ENCODE measurements at places on chromosomes 13 and 19.

- DNase-seq = no peak
Observed at GRCh38 chr13:72638059-72638815, 89.2 kb downstream of the MZT1 start.

GRCh38 chr13:45704854-45705695 lies 3.0 kb downstream of the CBY2 start:
- no peak for DNase-seq

DNA sequence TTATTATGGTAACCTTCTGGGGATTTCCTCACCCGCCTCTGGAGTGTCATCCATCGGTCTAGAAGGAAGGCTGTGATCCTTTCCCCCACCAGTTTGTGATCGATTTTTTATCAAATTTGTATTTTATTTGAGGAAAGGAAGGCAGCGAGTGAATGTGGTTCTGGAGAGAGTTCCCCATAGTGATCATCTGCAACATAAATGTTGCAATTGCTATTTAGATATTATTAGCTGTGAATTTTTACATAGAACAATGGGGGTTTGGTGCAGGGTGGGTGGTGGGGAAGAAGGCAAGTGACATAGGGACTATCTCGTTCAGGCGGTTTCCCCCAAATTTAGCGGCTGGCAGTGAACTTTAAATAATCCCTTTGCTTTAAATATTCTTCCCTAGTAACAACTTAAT lies 1.2 kb downstream of the CDK8 start:
- no peak for DNase-seq

DNA sequence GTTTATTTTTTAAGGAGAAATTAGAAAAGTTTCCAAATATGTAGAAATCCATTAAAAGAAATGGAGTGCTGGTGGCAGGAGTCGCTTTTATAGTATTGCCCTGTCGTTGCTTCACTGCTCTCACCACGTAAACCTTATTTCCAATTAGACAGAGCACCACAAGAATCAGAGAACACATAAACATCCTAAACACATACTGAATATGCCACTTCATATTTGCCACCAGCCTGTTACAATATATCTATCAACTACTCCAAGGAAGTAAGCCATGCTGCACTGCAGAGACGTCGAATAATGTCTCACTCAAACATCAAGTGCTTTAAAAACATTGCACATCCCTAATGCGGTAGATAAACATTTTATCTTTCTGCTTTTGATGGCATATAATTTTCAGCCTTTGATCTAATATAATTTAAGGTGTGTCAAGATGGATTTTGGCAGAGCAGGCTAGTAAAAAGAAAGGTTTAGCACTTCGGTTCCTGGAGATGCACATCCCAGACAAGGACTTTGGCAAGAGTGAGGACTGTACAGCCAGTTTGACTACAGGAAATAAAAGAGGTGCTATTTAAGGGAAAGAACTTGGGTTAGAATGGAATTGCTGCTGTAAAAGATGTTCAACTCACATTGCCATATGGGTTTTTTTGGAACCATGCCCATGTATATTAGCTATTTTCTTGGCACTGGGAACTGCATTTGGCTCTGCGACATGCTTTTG lies 932.3 kb downstream of the EFNB2 start:
- no peak for DNase-seq

DNA sequence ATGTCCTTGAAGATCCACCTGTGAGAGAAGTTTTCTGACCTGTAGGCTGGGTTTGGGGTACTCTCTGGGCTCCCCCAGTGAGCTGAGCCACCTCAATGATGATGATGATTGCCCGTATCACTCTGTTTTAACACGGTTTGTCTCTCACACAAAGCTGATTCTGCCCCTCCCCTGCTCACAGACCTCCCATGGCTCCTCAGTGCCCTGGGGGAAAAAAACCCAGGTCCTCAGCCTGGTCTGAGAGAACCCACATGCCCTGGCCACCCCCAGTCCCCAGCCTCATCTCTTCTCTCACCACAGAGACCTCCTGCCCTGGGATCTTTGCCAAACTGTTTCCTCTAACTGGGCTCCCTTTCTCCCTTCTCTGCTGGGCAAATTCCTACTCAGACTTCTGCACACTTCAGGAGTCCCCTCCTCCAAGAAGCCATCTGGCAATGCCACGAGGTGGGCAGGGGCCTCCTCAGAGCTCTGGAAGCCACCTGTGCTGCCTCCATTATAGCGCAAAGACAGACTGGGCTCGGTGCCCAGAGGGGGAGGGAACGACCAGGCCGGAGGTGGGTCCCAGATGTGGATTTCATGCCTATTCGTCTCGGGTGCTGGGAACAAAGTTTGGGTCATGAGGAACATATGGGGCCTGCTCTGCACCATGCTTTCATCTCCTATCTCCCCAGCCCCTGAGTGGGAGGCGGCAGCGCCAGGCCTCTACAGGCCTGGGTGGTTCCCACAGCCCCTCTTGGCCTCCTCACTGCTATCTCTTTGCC lies 8.5 kb upstream of the CA11 start:
- DNase-seq = peak; percentile 77

GRCh38 chr19:39729594-39729993 lies 8.2 kb downstream of the CLC start:
- no peak for DNase-seq

GRCh38 chr19:29610213-29610573 lies 4.1 kb downstream of the POP4 start:
- DNase-seq = no peak

DNA sequence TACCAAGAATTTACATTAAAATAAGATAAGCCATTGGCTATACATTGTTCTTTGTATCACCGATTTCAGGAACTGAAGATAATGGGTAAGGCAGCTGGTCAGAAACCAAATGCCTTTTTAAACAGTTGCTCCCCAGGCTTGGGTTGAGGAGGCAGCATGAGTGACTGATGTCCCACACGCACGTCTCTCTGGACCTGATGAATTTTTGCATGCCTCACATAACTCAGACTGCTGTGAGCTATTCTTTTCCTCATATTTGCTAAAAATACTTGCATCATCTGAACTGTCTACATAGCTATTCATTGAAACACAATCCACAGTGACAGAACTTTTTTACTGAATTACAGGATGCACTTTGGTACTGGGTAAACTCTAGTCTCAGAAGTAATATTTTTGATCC lies 123.6 kb upstream of the MAB21L1 start:
- DNase-seq = no peak

- DNase-seq = no peak
Observed at GRCh38 chr19:38221919-38222830, 1.8 kb downstream of the DPF1 start.

GRCh38 chr13:60175571-60175970 lies 11.8 kb upstream of the DIAPH3 start:
- DNase-seq = no peak

DNA sequence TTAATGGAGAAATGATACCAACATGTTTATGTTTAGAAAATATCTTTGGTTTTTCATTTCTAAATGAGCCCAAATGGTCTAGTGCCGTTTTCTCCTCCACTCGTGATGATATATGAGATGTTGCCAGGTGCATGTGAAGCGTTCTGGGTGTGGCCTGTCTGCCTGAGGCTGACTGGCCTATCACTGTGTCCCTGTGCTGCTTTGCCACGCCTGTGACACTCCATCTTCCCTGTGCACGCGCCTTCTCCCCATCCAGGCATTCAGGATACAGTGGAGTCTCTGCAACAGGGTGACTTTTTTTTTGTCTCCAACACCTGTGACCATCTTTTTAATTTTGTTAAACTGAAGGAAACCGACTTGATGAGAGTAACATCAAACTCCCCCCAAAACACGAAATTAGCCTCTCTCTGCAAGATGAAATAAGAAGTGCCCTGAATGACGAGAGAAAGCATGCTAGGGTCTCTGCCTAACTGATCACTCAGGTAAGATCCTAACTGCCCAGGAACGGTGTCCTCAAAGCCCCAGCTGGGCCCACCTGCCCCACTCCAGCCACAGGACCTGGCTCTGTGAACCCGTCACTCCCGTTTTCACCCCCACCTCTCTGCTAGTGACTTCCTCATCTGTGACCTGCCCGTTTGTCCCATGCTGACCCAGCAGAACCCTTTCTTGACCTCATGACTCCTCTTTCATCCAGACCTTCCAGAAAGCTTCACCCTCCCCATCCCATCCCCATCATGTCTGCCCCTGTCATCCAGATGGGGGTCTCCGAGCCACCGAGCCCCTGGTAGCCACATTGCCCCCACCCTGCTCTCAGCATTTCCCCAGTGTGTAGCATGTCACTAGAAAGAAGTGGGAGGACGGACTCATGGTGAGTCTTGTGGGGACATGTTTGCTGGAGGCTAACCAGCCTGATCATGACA lies 33.2 kb upstream of the TFDP1 start:
- peak; percentile 74 for DNase-seq

- DNase-seq = no peak
Observed at GRCh38 chr13:50577806-50578205, 265.7 kb downstream of the DLEU7 start.

GRCh38 chr13:112683581-112683980 lies 6.3 kb upstream of the ATP11A start:
- DNase-seq = no peak

DNA sequence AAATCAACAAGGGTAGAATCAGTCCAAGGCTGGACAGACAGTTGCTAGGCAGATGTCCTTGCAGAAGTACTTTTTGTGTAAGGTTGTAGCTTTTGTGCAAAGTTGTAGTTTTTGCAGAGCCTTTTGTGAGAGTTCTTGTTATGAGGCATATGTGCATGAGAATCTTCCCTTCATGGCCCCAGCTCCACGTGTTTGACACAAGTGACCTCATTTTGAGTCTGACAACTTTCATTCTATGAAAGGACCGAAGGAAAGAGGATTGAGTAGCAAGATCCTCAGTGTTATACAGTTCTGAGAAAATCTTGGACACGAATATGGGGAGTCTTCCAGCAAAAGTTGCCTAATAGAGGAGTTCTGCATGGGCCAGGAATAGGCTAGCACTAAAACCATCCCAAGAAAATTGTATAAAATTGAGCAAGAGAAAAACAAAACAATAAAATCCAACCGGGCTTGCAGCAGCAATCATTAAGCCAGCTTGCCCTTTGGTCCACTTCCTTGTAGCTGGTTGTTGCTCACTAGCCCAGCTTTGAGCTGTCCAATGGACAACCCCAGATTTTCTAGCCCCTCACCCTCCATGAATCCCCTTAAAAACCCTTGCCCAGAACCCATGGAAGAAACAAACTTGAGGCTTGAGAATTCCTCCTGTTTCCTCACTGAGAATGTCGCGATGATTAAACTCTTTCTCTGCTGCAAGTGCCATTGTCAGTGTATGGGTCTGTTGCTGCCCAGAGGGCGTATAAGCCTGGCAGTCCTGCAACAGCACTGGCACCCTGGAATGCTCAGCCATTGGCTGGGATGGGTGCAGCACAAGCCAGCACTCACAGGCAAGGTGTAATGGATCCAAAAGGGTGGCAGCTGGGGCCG lies 6.5 kb downstream of the EPSTI1 start:
- no peak for DNase-seq

DNA sequence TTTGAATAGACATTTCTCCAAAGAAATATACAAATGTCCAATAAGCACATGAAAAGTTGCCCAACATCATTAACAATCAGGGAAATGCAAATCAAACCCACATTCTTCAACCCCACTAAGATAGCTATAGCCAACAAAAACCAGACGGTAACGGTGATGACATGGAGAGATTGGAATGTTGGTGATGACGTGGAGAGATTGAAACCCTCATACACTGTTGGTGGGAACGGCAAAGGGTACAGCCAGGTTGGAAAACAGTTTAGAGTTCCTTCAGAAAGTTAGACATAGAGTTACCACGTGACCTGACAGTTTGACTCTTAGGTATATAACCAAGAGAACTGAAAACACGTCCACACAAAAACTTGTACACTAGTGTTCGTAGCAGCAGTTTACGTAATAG lies 48.1 kb downstream of the TNFRSF19 start:
- no peak for DNase-seq

DNA sequence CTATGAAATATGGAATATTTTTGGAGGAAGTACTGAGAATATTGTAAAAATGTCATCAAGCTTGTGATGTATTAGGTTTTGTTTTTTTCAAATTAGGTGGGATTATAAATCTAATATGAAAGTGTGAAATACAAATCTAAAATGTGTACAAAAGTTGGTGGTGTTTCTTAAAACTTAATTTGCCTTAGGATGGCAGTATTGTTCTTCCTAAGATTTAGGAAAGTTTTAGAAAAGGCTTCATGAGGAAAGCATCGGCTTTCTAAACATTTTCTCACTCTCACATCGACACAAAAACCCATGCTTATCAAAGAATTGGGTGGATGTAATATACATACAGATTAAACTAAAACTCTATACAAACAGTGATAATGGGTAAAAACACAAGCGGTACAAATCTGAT lies 972.0 kb upstream of the PCDH20 start:
- no peak for DNase-seq

DNA sequence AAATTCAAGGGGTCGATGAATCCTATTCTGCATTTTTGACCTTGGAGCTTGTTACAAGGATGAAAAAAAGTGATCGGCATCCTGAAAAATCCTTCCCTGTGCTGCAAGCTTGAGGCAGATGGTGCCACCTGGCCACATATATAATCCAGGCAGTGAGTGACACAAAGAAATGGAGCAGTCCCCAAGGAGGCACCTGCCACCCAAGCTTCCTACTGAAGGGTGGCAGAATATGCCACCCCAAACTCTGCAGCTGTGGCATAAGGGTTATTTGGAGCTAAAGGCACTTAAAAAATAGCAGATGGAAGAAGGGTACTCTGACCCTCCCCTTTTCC lies 15.4 kb downstream of the TMEM272 start:
- DNase-seq = no peak

DNA sequence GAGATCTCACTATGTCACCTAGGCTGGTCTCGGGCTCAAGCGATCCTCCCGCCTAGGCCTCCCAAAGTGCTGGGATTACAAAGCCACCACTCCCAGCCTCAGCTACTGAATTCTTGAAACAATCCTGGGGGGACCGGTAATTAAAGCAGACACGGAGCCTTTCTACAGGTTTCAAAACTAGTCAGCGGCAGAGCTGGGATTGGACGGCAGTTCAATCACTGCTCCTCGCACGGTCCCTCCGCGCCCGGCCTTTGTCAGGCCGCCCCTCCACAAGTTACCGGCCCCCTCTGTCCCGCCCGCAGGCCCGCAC lies 229 bp downstream of the BORCS8 start:
- no peak for DNase-seq

DNA sequence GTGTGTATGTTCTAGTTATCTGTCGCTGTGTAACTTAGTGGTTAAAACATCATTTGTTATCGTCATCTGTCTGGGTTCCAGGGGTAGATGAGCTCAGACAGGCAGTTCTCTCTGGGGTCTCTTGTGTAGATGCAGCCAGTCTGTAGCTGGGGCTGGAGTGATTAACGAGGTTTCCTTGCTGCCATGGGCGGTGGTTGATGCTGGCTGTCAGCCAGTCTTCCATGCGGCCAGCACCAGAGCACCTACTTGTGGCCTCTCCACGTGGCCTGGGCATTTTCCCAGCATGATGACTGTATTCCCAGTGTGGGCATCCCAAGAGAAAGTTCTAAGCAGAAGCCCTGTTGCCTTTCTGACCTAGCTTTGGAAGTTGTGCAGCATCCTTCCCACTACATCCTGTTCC lies 10.7 kb downstream of the ERCC5 start:
- DNase-seq = no peak

DNA sequence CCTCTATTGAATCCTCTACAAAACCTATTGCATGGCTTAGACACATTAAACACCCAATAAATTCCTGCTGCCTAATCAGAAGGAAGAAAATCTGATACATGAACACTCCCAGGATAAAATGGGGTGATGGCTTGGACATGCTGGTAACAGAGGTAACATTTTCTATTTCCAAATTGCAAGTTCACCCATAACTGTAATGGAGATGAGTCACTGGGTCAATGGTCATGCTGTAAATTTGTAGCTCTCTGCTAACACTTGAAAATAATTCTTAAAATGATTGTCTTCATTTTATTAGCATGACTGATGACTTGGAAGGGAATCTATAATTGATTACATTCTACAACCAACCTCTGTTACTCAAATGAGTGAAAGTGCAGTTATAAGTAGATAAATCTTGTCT lies 434.1 kb downstream of the FGF14 start:
- no peak for DNase-seq

All from NCI-H1436 (cell line).